Stimulated activated CD4-positive, alpha-beta T cell treated with anti-CD3 and anti-CD28 coated beads, TNF-alpha, amount 100 ng/mL, for 48 hours (primary cell): ENCODE measurements at places on chromosomes 11 and 22.

DNA sequence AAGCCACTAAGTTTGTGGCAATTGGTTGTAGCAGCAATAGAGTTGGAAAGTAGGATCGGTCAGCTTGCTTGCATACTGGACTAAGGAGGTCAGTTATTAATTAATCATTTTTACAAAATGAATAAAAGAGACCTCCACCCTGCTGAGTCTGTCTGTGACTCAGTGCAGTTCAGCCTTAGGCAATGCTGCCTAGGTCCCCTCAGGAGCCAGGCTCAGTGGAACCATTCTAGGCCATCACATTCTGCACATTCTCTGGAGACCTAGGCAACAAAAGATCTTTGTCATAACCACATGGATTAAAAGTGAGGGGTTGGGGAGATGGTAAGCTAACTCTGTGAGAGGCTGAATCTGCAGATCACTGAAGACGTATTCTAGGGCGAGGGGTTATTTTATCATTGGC is 178.7 kb upstream of the CADM1 start:
- DNase-seq, result no peak

DNA sequence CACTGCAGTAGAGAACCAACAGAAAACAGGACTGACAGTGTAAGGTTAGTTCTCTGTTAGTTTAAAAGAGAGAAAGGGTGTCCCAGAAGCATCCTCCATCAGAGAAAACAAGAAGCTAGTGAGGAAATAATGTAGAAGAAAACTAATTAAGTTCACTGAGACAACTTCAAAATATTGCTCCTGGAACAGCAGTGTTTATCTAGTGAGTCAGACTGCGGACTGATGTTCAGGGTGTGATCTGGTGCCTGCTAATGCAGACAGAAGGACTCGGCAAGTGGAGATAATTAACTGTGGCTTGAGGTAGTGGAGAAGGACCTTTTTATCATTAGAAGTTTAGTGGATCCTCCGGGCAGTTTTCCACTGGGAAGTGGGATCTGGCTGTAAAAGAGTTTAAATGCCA is 55.4 kb downstream of the CDON start:
- no peak for DNase-seq

DNA sequence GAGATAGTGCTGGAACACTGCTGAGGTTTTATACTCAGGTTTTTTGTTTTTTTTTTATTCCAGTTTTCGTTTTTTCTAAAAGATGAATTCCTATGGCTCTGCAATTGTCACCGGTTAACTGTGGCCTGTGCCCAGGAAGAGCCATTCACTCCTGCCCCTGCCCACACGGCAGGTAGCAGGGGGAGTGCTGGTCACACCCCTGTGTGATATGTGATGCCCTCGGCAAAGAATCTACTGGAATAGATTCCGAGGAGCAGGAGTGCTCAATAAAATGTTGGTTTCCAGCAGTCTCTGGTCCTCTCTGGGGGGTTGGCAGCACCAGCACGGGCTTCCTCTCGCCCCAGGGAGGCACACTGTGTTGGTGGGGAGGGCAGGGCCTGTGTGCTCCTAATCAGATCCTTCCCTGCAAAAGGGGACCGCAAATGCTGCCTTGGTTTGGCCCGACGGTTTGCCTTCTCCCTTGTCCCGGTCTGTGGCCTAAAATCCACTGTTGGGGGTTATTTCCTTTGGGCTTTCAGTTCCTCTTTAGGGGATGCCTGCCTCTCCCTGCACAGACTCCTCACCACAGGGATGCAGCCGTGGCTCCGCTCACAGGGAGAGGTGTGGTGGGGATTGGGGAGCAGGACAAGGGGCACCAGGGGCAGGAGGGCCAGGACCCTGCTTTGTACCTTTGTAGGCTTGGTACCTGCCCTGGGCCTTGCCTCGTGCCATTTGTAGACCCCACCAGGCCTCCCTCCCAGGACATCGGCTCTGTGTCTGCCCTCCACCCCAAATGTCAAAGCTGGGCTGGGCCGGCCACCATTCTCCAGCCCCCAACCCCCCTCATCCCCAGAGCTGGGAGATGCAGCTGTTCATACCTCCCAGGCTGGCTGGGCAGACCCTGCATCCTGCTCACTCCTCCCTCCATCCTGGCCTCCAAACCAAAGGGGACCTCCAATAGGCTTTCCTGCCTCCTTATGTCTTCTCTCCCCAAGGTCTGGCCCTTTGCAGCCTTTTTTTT is 13.5 kb downstream of the MCAT start:
- DNase-seq, result no peak

DNA sequence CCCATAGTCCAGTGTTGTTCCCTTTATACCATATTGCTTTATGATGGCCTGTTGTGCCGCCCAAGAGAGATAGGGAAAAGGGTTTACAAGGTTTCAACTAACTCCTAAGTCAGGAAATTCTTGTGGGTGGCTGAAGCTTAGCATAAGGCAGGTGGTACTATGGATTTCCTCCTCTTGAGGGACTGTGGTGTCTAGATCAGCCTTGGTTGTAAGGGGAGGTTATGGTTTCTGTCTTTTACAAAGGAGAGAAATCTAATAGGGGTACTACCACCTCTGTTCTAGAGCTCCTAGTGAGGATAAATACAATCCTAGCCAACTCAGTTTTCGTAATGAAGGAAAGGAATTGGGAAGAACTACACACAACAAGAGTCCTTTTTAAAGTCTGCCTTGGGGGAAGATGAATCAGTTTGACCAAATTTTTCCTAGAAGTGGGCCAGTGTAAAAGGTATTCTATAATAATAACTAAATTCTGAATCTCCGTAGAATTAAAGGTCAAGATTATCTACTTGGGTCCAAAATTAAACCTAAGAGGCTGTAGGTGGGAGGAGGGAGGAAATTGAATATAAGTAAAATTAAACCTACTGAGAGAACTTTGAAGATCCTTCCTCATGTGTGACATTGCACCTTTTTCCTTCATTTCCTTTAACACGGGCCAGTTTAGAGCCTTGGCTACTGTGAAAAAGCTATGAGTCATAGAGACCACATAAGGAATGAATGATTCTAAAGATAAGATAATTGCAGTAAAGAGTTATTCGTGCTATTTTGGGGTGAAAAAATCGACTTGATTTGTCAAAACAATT is 17.2 kb downstream of the DLAT start:
- DNase-seq, result no peak

- no peak for DNase-seq
Measured at GRCh38 chr11:11984563-11984962, 23.9 kb downstream of the DKK3 start.

GRCh38 chr11:65639623-65640482 is 2.0 kb downstream of the SIPA1 start:
- no peak for DNase-seq

DNA sequence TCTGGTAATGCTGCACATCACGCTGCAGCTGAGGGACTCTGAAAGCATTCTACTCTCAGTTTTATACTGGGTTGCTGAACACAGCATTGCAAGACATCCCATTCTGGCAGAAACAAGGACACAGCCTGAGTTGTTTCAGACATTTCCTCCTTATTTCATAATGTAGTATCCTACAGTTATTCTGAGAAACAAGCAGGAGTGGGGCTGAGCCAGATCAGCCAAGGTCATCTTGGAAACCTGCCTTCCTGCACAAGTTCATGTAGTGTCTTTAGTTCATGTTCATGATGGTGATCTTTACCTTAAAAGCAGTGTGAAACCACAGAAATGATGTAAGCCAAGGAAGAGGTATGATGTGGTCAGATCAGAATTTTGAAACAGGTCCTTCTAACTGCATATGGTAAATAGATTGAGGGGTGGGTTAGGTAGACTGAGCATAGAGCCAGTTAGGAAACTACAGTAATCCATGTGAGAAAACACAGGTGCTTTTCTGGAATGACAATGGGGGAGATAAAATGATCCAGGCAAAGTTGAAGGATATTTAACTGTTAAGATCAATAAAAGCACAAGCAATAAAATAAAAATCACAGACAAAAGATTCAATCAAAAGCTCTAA is 1686.8 kb downstream of the LRRC4C start:
- DNase-seq, result no peak

GRCh38 chr11:107606141-107606540 is 15.2 kb downstream of the ELMOD1 start:
- no peak for DNase-seq

GRCh38 chr11:91790346-91791170 is 434.1 kb upstream of the FAT3 start:
- no peak for DNase-seq

DNA sequence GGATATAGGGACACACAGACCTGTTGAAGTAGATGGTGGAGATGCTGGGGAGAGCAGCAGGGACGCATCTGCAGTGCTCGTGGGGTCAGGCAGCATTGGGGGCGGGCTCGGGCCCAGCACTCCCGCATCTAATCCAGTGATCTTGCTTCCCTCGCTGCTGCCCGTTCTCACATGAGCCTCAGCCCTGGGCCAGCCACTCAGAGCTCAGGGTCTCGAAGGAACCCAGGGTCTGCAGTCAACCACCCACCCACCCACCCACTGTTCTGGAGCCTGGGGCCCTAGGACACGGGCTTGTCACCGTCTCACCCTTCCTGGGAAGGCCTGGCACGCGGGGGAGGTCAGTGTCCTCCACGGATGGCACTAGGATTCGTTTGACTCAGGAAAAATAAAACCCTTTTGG is 406.0 kb downstream of the TBC1D22A start:
- DNase-seq, result no peak

GRCh38 chr11:9825315-9825714 is 161.4 kb downstream of the SWAP70 start:
- DNase-seq, result no peak

- DNase-seq, result no peak
Measured at GRCh38 chr11:29306527-29306926, 710.3 kb downstream of the KCNA4 start.

- DNase-seq, result no peak
Measured at GRCh38 chr22:20799449-20799848, 25.5 kb downstream of the SERPIND1 start.

DNA sequence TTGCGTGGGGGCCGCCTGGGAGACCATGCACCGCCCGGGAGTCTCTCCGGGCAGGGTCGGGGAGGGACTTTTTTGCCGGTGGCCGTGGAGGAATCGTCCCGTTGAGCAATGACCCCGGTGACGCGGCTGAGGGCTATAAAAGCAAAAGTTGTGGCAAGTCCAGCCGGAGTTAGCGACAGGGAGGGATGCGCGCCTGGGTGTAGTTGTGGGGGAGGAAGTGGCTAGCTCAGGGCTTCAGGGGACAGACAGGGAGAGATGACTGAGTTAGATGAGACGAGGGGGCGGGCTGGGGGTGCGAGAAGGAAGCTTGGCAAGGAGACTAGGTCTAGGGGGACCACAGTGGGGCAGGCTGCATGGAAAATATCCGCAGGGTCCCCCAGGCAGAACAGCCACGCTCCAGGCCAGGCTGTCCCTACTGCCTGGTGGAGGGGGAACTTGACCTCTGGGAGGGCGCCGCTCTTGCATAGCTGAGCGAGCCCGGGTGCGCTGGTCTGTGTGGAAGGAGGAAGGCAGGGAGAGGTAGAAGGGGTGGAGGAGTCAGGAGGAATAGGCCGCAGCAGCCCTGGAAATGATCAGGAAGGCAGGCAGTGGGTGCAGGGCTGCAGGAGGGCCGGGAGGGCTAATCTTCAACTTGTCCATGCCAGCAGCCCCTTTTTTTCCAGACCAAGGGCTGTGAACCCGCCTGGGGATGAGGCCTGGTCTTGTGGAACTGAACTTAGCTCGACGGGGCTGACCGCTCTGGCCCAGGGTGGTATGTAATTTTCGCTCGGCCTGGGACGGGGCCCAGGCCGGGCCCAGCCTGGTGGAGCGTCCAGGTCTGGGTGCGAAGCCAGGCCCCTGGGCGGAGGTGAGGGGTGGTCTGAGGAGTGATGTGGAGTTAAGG is at the start of gene NEAT1:
NEAT1 (plus strand) TSS at position 166 of the 883 bp plus-strand sequence.
- DNase-seq, result peak; percentile 95

- DNase-seq, result no peak
Measured at GRCh38 chr22:33186816-33187215, 128.6 kb upstream of the SYN3 start.

DNA sequence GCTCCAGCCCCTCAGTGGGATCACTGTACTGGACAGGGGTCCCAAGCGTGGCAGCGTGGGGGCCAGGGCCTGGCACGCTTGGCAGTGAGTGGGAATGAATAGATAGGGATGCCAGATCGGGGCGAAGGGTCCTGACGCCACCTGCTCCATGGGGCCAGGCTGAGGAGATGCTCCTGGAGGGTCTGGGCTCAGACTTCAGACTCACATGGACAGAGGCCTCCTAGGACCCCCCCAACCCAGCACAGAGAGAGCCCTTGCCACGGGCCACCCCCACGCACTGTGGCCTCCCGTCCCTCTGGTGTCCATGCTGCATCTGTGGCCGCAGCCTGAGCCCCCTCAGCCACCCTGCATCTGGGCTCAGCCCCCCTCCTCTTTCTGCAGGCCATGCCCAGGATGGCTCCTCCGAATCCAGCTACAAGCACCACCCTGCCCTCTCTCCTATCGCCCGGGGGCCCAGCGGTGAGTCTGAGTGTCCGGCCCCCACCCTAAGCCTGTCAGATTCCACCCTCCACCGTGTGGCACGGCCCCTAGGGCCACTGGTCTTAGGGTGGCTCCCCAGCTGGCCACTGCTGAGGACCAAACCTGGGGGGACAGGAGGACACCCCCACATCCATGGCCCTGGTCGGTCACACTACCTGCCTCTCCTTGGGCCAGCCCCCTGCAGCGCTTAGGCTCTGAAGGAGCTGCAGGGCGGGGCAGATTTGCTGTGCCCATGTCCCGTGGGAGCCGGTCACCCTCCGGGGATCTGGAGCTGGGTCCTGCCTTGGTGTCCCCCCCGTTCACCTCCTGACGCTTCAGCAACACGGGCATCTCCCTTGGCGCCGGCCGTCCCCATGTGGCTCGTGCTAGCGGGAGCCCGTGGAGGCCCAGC is 2.7 kb downstream of the MUC5AC start:
- no peak for DNase-seq

DNA sequence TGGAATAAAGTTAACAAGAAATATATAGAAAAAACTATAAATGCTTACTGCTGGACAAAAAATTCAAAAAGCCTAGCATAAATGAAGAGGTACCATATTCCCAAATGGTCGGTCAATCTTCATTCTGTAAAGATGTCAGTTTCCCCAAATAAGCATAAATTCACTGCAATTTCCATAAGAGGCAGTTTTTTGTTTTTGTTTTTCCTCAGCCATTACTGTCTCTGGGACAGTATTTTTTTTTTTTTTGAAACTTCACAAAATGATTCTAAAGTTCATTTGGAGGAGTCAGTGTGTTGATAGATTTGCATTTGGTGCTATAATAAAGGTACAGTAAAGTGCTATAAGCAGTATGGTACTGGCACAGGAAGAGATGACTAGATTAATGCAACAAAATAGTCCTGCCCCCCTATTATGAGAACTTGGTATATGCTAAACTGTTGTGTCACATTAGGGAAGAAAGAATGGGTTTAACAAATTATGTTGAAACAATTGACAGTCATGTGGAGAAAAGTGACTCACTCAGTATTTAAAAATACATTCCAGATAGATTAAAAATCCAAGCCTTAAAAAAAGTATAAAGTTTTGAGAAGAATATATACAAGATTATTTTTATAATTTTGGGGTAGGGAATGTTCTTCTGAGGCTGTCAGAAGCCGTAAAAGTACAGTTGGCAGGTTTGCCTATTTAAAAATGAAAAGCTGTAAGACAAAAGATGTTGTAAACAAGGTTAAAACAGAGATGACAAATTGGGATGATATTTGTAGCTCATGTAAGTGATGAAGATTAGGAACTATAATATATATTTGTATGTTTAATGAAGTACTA is 2.6 kb upstream of the FTH1 start:
- no peak for DNase-seq
